CD4-positive, alpha-beta memory T cell (primary cell): ENCODE measurements at places on chromosomes 11 and 22. TPM values are rescaled to one million over a fixed set of nuclear protein-coding genes. Genes with fewer than 3 reads are reported as not detected.

Gene CBY1
- total RNA-seq = 30.4 TPM

DNA sequence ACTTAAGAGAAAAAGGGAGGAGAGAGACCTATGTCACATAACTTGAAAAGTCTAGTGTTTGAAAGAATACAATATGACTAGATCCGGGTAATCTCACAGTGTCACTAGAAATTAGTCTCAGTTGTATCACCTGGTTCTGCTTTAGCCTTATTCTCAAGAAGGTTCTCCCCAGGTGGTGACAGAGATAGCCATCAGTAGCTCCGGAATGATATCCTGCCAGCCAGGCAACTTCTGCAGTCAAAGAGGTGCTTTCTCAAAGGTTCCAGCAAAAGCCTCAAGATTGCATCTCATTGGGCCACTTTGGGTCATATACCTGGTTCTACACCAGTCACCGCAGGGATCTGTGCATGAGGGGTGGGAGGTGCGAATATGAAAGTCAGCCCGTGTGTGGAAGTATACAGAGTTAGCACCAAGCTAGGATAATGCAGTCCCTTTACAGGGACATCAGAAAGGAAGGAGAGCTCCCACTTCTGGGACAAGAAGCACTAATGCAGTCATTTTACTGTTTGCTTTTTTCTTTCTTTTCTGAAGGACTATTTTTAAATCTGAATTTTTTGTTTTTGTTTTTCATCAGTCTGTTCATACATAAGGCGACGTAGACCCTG, 61.1 kb downstream of the CYB5R2 start:
- DNase-seq = no peak

DNA sequence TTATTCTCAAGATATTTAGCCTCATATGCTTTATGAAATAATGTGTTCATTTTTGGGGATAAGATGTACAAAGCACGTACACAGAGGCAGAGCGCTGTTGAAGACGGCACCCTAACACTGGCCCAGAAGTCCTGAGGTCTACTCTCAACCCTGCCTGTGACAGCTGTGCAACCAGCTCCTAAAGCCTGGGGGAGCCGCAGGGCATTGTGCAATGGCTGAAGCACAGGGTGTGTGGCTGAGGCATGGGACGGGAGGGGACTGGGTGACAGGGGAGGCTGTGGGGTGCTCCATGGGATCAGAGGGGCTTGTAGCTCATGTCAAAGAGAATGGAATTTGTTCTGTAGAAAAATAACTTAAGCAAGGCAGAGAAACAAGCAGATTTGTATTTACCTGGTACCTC, 27.7 kb downstream of the FAM227A start:
- no peak for DNase-seq

GRCh38 chr11:78030429-78031325, 7.6 kb upstream of the KCTD14 start:
- no peak for DNase-seq

DNA sequence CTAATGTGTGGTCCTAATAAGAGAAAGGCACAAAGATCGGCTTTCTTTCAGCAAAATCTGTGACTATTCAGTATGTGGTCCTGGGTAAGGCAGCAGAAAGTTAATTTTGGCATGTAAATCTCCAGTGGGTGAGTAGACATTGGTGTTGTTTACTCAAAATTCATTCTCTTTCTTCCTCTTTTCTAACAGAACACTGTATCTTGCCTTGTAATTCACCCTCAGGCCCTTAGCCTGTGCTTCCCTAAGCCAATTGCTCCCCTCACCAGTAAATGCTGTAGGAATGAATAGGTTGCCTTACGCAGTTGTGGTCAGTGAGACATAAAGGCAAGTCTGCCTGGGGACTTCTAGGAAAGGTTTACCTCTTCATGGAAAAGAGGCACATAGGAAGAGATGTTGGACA, 49.9 kb upstream of the PDE3B start:
- DNase-seq = no peak

Gene SLC22A8
- total RNA-seq = not detected

DNA sequence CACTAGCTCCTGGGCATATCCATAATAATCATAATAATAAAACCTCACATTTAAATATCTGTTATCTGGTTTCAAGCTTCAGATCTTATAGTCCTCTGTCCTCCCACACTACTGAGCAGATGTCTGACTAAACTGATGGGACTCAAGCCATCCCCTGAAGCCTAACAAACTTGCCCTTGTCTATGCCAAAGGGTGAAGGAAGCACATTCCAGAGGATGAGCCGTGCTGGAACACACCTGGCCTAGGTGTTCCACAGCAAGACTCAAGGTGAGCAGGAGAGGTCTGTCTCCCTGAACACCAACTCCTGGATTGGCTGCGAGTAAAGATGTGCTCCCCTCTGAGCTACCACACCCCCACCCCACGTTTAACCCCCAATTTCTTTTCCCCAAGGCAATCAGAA, 14.7 kb downstream of the SCUBE2 start:
- no peak for DNase-seq
